A549 (cell line): ENCODE measurements at places on chromosomes 2 and 18.

DNA sequence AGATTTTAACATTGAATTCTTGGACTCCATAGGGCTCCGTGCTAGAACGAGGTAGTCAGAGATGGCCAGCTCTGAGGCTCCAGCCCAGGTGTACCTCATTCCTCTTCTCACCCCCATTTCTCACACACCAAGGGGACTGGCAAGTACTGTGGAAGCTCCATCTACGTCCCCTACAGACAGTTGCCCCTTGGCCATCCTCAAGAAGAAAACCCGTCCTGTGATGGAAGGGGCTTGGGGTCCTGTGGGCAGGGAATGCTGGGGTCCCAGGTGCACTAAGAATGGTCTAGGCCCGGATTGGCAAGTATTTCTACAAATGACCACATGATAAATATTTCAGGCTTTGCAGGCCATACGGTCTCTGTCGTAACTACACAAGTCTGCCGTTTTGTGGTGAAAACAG, 110.3 kb downstream of the PDCL3 start:
- no peak for DNase-seq

DNA sequence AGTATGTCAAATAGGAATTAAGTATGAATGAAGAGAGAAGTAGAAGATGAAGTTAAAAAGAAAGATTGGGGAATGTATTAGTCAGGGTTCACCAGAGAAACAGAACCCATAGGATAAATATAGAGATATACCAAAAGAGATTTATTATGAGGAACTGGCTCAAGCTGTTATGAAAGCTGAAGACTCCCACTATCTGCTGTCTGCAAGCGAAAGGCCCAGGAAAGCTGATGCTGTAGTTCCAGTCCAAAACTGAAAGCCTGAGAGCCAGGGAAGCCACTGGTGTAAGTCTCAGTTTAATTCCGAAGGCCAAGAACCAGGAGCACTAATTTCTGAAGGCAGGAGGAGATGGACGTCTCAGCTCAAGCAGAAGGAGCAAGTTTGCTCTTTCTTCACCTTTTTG, 200.9 kb upstream of the FN1 start:
- no peak for DNase-seq

GRCh38 chr2:239140346-239141020, 260.3 kb downstream of the HDAC4 start:
- no peak for DNase-seq

- no peak for DNase-seq
Observed at GRCh38 chr2:220585241-220585640, 957.8 kb downstream of the SLC4A3 start.

- DNase-seq = no peak
Observed at GRCh38 chr2:158042245-158042644, 59.4 kb upstream of the UPP2 start.

DNA sequence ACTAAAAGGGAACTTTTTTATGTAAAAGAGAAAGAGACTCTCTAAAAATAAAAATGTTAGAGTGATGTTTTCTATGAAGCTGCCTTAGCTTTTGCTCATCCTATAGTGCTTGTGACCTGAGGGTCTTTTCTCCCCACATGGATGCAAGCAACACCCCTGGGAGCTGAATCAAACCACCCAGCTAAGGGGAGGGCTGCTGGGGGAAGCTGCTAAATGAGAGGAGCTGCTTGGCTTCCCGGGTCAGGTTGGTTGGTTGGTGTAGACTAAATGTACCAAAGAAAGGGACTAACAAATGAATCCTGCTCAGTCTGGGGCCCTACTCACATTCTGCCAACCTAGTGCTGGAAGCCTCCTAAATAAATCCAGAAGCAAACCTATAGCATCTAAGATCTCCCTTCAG, 35.0 kb downstream of the AFF3 start:
- no peak for DNase-seq
